ENCODE measurements at places on chromosomes 7 and 10. TPM values are rescaled to one million over a fixed set of nuclear protein-coding genes. Genes with fewer than 3 reads are reported as not detected.
A peak's percentile ranks its signal among the peaks of the same experiment; 100 is the strongest.

- peak; percentile 83 for DNase-seq
Observed at GRCh38 chr10:87657371-87657770, 2.3 kb upstream of the PAPSS2 start.

GRCh38 chr7:100627238-100627549, 14.2 kb downstream of the TFR2 start:
- no peak for DNase-seq

DNA sequence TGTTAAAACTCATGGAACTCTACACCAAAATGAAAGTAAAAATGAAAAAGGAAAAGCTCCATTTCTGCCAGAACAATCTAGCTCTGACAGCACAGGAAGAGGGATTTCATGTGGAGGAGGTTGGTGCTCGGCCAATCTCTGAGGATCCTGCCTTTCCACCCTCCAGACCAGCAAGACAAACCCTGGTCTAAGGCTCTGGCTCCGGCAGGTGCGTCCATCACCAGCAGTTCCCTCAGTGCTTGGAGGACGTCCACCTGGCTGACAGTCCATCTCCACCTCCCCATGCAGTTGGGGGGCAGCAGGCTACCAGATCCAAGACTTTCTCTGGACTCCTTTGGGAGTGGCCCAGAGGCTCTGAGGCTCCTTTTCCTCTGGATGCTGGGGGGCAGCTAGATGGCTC, 25.0 kb upstream of the LOXL4 start:
- DNase-seq: no peak

- no peak for DNase-seq
Observed at GRCh38 chr7:22601812-22602565, 102.0 kb upstream of the STEAP1B start.

GRCh38 chr10:110613996-110614495, 30.1 kb upstream of the RBM20 start:
- no peak for DNase-seq

- no peak for DNase-seq
Observed at GRCh38 chr10:73126343-73126742, 16.1 kb downstream of the NUDT13 start.

CFAP43 gene
- total RNA-seq: 0.24 TPM

DNA sequence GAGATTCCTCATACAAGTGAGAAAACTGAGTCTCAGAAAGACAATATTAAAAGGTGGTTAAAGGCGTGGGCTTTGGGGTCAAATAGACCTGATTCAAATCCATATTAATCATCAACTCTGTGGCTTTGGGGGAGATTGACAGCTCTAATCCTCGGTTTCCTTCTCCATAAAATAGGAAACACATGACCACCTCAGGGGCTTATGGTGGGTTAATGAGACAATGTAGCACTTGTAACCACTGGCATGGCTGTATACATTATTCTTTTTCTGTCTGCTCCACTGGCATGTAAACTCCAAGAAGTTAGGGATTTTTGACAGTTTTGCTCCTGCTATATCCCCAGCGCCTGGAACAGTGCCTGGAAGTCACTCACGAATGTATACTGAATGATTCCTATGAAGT, 120.8 kb upstream of the GAD2 start:
- DNase-seq: no peak

DNA sequence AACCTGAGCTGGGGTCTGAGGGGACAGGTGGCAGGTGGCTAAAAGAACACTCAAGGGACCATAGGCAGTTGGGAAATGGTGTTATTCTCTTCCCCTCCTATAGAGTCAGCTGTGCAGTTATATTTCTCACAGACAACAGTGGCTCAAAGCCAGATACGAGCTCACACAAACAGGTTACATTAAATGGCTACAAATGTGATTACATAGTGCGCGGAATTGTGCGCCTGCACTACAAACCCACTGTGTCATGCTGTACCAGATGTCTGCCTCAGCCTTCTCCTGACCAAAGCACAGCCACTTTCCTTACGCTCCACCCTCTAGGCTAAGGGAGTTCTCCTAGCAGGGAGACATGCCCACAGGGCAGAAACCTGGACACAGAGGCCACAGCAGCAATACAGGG, 387.2 kb downstream of the CNTNAP2 start:
- DNase-seq: no peak

DNA sequence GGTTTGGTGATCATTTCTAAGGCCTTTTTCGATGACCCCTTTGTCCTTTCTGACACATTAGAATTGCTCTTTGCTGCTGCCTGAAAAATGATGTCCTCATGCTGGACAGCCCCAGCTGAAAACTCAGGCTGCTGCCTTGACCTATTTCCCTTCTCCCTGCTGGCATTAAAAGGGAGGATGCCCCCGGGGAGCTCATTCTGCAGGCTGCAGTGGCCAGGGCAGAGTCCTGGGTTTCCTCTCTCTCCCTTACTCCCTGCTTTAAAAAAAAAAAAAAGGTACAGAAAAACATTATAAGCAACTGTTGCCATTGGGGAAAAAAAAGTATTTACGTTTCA, 35.4 kb downstream of the LRRC4 start:
- no peak for DNase-seq

H2BK1 gene
- total RNA-seq: 1.1 TPM

ELFN1 gene
- 1.8 TPM for total RNA-seq

CRPPA gene
- 5.3 TPM for total RNA-seq

KNDC1 gene
- total RNA-seq: 0.33 TPM

- no peak for DNase-seq
Observed at GRCh38 chr7:41163991-41164390, 538.9 kb downstream of the INHBA start.

DNA sequence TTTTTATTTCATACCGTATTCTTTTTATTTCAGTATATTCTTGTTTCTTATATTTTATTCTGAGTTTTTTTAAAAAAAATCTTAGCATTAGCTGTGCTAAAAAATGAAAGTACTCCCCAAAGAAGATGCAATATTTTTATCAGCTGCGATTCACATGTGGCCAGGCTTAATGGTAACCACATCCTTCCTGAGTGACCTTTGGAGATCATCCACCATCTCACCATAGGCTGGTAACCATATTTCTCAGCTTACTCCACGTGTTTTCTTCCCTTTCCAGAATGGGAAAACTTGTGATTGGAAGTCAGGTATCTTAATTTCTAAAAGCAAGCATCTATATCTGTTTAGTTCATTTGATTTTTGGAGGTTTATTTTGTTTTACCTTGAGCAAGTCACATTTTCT, 18.8 kb upstream of the LIPM start:
- DNase-seq: no peak

DNA sequence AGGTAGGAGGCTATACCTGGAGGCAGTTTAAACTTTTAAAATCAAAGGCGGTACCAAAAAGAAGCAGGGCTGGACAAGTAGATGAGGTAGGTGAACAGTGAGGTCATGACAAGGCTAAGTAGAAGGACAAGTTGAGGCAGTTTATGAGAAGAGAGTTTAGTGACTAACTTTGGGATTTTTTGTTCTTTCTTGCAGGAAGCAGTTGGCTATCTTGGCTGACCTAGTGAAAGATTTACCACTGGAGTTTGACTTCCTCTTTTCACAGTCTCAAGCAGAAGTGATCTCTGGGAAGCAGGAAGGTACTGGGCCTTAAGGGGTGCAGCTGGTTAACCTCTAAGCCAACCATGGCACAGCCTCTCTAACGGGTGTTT, 26.3 kb downstream of the ENTPD7 start:
- no peak for DNase-seq

ARMS2 gene
- total RNA-seq: not detected

DNA sequence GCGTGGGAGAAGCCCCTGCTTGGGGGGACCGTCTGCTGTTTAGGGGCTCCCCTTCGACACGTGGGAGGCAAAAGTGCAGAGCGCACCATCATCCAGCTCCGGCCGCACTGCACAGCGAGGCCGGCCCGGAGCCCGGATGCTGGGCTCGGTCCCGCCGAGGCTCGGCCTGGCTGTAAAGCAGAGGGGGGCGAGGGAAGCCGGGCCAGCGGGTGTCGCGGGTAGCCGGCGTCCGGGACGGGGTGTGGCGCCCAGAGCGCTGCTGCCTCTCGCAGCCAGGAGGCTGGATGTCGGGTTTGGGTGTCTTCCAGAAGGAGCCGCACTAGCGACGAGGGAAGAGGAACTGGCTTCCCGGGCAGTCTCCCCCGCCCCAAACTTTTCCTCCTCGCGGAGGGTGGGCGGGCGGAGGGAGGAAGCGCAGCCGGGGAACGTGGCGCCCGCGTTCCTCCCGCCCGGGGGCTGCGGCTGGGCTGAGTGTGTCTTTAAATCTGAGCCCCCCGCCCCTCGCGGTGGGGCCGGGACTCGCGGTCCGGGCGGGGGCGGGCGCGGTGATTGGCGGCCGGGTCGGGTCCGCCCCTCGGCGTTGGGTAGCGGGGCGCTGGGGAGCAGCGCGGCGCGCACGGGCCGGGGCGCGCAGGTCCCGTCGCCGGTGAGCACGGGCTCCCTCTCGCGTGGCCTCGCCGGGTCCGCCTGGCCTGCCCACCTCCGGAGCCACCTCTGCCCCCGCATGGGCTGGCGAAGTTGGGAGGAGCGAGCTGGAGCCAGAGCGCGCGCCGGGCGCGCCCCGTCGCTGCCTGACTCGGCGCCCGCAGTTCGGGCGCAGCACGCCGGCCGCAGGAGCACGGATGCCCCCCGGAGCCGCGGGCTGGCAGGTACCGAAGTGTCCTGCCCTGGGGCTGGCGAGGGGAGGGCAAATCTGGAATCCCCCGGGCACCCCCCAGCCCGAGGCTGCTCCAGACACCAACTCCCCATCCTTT, at the start of gene PALD1:
PALD1 (plus strand) TSS at position 577 of the 974 bp plus-strand sequence. CDS start 47,185 bp downstream, outside the sequence.
- peak; percentile 90 for DNase-seq

IDI2 gene
- not detected for total RNA-seq

HOXA10 gene
- 8.9 TPM for total RNA-seq

PRF1 gene
- total RNA-seq: 4.6 TPM

GRCh38 chr10:50358925-50359687, 107.8 kb upstream of the ASAH2 start:
- DNase-seq: no peak

BAMBI gene
- total RNA-seq: 12.9 TPM

C7orf57 gene
- not detected for total RNA-seq

- DNase-seq: no peak
Observed at GRCh38 chr7:100544967-100545359, 6.0 kb downstream of the AGFG2 start.

All from posterior vena cava (tissue), 2 donors.